ENCODE measurements at places on chromosomes 2 and 18. TPM values are rescaled to one million over a fixed set of nuclear protein-coding genes. Genes with fewer than 3 reads are reported as not detected.
A peak's percentile ranks its signal among the peaks of the same experiment; 100 is the strongest.

Gene RANBP2
- 52.7 TPM for total RNA-seq

Gene TTR
- not detected for total RNA-seq

Gene KYNU
- total RNA-seq: not detected

Gene IL1RL1
- total RNA-seq: not detected

GRCh38 chr2:121648206-121649148 lies 785 bp downstream of the CLASP1 start:
- no peaks in the 10 kb centered on the region for H3K36me3 ChIP-seq
- H3K4me1 ChIP-seq: peaks cover 39% of the 10 kb centered on the region
- peak overlapping the region; percentile 99 for H3K27ac ChIP-seq
- DNase-seq: no peak
- H3K27me3 ChIP-seq: no peaks in the 10 kb centered on the region

DNA sequence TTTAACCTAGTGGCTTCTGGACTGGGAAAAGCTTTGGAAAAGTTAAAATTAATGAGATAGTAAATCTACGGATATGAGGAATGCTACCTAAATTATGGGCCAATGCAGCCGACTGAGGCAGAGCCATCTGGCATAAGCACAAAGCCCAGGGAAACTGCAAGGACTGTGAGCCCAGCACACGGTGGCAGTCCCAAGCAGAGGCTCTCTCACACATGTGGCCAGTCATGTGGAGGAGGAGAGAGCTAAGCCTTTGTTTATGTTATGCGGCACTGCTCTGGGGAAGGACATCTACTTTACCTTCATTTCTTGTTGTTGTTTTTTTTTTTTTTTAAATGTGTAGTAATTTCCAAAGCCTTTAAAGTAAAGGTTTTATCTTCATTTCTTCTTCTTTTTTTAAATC lies 267.0 kb downstream of the STK39 start:
- H3K4me1 ChIP-seq: peaks cover 6% of the 10 kb centered on the region
- H3K36me3 ChIP-seq: peaks cover 11% of the 10 kb centered on the region
- no peak for DNase-seq
- no peaks in the 10 kb centered on the region for H3K27me3 ChIP-seq
- H3K4me3 ChIP-seq: no peak overlapping the region

GRCh38 chr2:238483656-238484055 lies 56.9 kb downstream of the ASB1 start:
- H3K4me3 ChIP-seq: no peak overlapping the region
- no peak for DNase-seq
- H3K4me1 ChIP-seq: no peaks in the 10 kb centered on the region
- no peaks in the 10 kb centered on the region for H3K27me3 ChIP-seq

- no peaks in the 10 kb centered on the region for H3K36me3 ChIP-seq
- peaks cover 2% of the 10 kb centered on the region for H3K27me3 ChIP-seq
- no peak for DNase-seq
- no peak overlapping the region for H3K27ac ChIP-seq
Measured at GRCh38 chr18:31274931-31275330, 43.0 kb upstream of the DSG1 start.

DNA sequence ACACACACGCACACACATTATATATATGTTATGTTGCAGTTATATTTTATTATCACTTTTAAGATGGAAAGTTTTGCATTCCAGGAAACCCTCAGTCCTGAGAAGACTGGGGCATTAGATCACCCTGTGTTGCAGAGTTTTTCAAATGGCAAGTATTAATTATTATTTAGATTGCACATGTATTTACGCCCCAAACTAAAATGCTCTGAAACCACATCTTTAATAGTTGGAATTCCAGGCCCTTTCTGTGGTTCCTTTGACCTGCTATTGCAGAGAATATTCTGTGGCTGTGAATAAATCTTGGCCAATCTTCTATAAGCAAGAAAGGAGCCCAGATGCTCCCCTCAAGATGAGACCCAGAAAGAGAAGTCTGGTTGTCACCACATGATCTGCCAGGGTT lies 427.0 kb upstream of the TNP1 start:
- H3K27me3 ChIP-seq: no peaks in the 10 kb centered on the region
- H3K4me1 ChIP-seq: peaks cover 20% of the 10 kb centered on the region
- no peak for DNase-seq
- H3K36me3 ChIP-seq: no peaks in the 10 kb centered on the region
- no peak overlapping the region for H3K4me3 ChIP-seq
